ENCODE measurements at places on chromosomes 5 and 9. TPM values are rescaled to one million over a fixed set of nuclear protein-coding genes. Genes with fewer than 3 reads are reported as not detected.

GRCh38 chr5:17511775-17512325 is 6.3 kb upstream of the TAF11L3 start:
- no peak for DNase-seq

Gene GAPT
- 0.55 TPM for polyA plus RNA-seq

Gene ACTBL2
- not detected for polyA plus RNA-seq

GRCh38 chr5:141771562-141771961 is 89.5 kb upstream of the ARAP3 start:
- no peak for DNase-seq

- no peak for DNase-seq
These were observed 24.0 kb downstream of the SEMA4D start for GRCh38 chr9:89473762-89474469.

DNA sequence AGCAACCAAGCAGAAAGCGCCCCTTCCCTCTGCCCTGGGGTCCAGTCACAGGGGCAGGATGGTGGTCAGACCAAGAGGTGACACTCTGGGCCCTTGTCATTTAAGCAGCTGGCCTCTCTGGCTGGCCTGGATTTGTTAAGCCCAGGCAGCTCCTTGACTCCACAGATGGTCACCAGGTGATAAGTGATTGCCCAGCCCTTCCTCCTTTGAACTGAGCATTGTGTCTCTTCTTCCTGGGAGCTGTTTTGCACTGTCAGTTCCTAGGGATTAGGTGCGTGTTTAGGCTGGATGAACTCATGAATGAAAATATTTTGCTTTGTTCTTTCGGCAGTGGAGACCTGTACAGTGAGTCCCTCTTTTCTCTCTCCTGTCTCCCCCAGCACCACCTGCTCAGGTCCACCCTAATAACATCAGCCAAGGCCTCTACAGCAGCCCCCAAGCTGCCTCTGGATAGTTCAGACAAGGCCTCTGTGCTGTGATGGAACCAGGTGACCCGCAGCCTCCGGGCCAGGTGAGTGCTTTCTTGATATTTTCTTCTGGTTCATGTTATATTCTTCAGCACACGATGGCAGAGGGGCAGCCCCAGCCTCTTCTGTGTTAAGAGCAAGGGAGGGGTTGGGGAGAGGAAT is 139.7 kb upstream of the PITX1 start:
- DNase-seq, result no peak

DNA sequence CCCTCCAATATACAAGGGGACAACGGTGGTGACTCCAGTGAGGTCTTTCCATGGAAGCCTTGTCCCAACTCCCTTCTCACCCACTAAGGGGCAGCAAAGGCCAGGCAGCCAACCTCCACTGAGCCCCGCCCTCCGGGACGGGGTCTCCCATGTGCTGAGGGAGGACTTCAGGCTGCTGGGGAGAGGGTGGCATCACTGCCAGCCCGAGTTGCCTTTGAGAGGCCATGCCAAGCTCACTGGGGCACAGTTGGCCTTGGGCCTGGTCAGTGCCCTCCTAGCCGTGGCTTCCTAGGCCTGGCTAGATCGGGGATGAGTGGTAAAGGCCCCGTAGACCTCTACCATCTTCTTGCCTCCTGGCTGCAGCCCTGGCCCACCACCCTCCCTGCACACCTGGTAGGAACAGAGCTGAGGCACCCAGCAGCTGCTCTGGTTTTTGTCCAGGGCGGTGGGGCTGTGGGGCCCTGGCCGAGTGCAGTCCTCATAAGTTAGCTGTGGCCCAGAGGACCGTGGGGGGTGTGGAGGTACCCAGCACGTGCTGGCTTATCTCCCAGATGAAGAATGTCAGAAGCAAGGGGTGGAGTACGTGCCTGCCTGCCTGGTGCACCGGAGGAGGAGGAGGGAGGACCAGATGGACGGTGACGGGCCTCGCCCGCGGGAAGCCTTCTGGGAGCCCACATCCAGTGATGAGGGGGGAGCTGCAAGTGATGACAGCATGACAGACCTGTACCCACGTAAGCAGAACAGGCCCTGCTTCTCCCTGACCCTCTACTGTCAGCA is 3.2 kb downstream of the SURF2 start:
- DNase-seq, result no peak

DNA sequence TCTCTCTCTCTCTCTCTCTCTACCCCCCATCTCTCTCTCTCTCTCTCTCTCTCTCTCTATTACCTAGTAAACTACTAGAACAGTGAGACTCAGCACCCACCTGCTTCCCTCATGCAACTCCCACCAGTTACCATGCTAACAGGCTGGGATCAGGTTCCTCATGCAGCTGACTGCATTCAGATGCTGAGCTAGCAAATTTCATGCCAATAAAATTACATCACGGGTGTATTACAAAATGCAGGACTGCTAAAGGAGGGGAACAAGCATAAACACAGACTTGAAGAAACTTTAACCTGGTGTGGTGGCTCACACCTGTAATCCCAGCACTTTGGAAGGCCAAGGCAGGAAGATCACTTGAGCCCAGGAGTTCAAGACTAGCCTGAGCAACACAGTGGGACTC is 76.0 kb downstream of the CEMIP2 start:
- DNase-seq, result no peak

DNA sequence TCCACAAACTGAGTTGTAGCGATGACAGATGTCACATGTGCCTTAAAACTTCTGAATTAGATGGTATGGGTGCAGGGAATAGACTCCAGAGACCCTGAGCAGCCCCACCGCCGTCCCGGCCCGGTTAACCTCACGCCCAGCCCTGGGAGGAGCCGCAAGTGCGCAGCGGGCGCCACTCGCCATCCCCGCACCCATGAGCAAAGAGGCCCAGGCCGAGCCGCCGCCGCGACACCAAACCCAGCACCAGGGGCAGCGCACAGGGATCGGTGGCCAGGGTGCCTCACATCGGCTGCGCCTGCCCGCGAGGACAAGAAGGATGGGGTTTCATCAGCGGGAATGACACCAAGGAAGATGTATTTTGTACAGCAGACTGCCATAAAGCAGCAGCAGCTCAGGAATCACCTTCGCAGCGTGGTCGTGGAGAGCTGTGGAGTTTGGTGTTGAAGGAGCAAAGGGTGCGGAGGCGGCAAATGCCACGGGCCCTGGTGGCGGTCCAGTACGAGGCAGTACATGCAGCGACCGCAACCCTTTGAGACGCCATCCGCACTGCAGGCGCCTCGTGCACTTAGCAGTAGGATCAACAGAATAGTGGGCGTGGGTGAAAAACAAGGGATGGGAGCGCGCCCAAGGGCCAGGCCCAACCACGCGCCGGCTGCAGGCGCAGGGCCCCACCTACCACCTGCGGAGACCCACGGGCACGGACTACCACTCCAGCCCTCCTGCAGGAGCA is 89.7 kb downstream of the ZNF366 start:
- no peak for DNase-seq

- DNase-seq, result no peak
These were observed 4.9 kb upstream of the MVB12B start for GRCh38 chr9:126321742-126322141.

Gene CMYA5
- polyA plus RNA-seq, result 26.4 TPM

Gene ASPN
- 9.8 TPM for polyA plus RNA-seq

Gene C5orf58
- polyA plus RNA-seq, result 0.25 TPM

DNA sequence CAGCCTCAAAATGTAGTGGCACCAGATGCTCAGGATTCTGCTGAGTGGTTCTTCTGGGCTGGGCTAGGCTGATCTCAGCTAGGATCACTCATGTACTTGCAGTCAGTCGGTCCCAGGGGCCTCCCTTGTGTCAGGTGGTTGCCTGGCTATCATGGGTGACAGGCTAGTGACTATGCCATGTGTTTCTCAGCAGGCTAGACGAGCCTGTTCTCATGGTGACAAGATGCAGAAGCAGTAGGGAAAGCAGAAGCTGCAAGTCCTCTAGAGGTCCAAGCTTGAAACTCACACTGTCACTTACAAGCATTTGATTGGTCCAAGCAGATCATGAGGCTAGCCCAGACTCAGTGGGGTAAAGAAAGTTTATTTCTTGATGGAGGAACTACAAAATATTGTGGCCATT is 15.2 kb upstream of the KCNMB1 start:
- no peak for DNase-seq

Gene PCDHGA3
- polyA plus RNA-seq, result 2.9 TPM

Data from left kidney (tissue), 8 donors.